Stimulated activated CD4-positive, alpha-beta T cell treated with anti-CD3 and anti-CD28 coated beads, Interleukin-2, amount 100 ng/mL, for 24 hours (primary cell): ENCODE measurements at places on chromosomes 5 and 9.

DNA sequence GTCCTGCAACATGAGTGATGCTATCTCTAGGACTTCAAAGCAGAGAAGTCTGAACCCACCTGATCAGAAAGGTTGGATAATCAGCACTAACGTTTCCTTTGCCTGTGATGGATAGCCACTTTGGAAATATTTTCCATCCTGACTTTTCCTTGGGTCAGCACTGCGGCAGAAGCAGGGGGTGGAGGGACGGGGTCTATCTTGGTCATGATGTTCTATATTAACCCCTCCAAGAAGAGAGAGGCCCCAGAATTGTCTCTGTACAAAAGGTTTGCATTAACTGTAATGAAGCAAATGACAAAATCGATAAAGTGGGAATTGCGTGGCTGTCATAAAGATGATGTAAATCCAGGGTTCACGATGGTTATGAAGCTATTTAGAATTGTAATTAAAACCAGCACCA is 279.8 kb upstream of the PANK3 start:
- DNase-seq, result no peak

DNA sequence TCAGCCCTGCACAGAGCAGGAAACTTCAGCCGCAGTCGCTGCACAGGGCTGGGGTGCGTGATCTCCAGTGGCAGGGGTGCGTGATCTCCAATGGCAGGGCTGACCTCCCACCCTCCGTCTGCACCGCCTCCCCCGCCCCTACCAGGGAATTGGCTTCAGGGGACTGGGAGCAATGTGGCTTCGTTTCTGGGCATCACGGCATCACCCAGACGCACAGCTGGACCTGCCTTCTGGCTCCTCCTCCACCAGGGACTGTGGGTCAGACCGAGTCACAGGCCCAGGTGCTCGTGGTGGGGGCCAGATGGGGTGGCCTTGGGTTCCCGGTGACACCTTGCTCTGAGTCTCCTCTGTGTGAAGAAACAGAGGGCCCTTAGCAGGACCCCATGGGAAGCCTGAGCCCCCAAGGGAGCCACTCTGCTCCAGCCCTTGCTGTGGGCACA is 51.1 kb downstream of the AHRR start:
- DNase-seq, result no peak

- peak; percentile 68 for DNase-seq
These were observed 80.1 kb downstream of the F2RL2 start for GRCh38 chr5:76542887-76543690.

- peak; percentile 6 for DNase-seq
These were observed 130.0 kb downstream of the COL23A1 start for GRCh38 chr5:178460174-178460573.

DNA sequence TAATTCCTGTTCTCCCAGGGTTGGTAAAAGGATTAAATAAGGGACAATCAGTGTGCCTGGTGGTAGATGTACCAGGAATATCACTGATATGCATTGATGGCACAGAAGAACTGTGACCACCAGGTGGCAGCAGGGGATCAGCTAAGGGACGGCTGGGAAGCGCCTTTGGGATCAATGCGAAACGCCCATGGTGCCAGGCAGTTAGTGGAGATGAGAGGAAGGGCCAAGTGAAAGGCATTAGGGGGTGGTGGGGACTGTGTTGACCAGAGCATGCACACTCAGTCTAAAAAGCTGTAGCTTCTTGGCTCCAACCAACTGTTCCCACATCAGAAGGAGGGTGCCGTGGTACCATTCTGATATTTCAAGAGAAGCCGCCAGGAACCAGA is 55.6 kb downstream of the ARHGEF37 start:
- DNase-seq, result no peak

- DNase-seq, result no peak
These were observed 651.1 kb downstream of the CCDC171 start for GRCh38 chr9:16203729-16204573.

GRCh38 chr9:86830356-86830755 is 117.0 kb downstream of the GAS1 start:
- DNase-seq, result no peak

DNA sequence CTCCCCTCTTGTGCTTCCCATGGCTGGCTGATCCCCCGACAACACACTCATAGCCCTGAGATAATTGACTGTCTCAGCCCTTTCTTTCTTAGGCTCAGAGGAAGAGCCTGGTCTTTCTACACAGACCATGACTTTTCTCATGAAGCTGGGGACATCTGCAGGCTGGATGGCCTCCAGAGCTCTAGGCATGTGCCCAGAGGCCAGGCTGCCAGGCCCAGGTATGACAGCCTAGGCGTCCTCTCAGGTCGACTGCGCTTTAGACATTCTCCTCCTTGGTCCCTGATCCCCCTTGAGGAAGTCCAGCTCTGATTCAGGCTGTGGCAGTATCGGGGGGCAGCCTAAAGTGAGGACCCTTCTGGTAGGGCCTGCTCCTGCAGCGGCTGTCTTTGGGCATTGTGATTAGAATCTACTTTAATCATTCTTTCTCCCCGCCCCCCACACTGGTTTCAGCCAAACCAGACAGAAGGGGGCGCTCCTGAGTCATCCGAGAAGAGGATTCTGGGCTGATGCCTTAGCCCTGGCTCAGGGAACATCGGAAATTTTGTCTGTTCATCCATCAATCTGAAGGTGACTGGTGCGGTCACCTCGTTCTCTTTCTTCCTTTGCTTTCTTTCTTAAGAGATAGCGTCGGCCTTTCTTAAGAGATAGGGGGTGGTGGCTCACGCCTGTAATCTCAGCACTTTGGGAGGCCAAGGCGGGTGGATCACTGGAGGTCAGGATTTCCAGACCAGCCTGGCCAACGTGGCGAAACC is 66.5 kb upstream of the HSPA9 start:
- DNase-seq, result peak; percentile 89

GRCh38 chr5:124880903-124881697 is 134.7 kb upstream of the ZNF608 start:
- DNase-seq, result no peak

- no peak for DNase-seq
These were observed 99.1 kb downstream of the ADAMTS6 start for GRCh38 chr5:65382582-65382981.

GRCh38 chr9:125694478-125694877 is 12.5 kb downstream of the MAPKAP1 start:
- no peak for DNase-seq

DNA sequence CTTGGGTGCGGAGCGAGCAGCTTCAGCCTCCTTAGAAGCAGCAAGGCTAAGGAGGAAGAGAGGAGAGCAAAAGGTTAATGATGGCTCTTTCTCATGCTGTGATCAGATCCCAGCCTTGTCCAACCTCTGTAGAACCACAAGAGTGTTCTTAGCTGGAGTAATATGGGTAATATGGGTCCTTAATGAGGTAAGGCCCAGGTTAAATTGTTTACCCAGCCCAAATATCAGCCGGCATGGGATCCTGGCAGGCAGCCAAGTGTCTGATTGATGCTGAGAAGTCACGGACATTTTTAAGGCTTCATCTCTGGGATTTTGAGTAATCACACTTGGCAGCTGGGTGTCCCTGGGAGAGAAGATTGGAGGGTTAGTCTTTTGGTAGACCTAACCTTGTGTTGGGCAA is 32.3 kb downstream of the GLRA1 start:
- no peak for DNase-seq

- peak; percentile 24 for DNase-seq
These were observed 92.2 kb downstream of the DOCK8 start for GRCh38 chr9:306907-307306.

DNA sequence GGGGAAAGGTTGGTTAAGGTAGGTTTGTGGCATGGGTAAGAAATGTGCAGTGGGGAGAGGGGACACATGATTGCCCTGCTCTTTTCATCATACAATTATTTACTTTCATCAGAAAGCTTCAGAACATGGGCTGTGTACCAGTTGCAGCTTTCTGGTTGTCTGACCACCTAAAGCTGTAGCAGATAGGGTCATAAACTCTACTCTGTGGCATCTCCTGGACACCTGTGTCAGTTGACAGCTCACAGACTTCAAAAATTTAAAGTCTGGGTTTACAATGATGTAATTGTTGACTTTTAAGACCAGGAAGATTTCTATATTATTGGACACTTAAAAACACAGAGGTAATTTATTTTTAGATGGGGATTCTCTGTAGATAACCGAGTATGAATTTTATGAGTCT is 222.7 kb upstream of the PRR16 start:
- no peak for DNase-seq

- no peak for DNase-seq
These were observed 15.8 kb upstream of the TRAF1 start for GRCh38 chr9:120942186-120943001.

GRCh38 chr9:82208741-82209450 is 220.3 kb downstream of the SPATA31D1 start:
- DNase-seq, result no peak

GRCh38 chr5:157748760-157749461 is 5.4 kb downstream of the LSM11 start:
- no peak for DNase-seq
